ENCODE measurements at places on chromosomes 4 and X.

DNA sequence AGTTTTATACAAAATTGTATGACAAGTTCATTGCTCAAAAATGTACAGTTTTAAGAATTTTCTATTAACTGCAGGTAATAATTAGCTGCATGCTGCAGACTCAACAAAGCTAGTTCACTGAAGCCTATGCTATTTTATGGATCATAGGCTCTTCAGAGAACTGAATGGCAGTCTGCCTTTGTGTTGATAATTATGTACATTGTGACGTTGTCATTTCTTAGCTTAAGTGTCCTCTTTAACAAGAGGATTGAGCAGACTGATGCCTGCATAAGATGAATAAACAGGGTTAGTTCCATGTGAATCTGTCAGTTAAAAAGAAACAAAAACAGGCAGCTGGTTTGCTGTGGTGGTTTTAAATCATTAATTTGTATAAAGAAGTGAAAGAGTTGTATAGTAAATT is 131.0 kb downstream of the TET2 start:
- no peak for DNase-seq

DNA sequence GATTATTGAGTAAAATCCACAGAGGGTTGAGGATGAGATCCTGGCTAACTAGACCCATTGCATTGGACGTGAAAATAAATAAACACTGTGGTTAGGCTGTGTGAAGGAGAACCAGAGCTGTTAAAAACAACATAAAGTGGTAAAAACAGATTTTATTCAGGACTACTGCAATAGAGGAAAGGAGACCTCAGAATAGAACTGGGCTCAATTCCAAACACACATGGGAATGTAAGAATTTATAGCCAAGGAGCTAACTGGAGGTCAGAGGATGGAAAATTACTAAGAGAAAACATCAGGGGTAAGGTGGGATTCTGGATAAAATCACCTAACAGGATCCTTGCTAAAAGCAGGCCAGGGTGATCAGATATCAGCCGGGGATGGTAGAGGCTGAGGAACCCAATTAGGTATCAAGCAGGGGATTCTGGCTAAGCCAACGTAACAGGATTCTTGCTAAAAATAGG is 112.4 kb downstream of the RNF150 start:
- DNase-seq = no peak

DNA sequence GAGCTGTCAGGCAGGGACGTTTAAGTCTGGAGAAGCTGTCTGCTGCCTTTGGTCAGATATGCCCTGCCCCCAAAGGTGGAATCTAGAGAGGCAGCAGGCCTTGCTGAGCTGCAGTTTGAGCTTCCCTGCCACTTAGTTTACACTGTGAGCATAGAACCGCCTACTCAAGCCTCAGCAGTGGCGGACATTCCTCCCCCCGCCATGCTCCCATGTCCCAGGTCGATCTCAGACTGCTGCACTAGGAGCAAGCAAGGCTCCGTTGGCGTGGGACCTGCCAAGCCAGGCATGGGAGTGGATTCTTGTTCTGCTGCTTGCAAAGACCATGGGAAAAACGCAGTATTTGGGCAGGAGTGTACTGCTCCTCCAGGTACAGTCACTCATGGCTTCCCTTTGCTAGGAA is 24.3 kb downstream of the PLK4 start:
- DNase-seq = no peak

- no peak for DNase-seq
Measured at GRCh38 chr4:114734594-114734993, 136.0 kb downstream of the UGT8 start.

- no peak for DNase-seq
Measured at GRCh38 chr4:123869286-123870215, 473.0 kb downstream of the SPRY1 start.

- DNase-seq = no peak
Measured at GRCh38 chr4:147138171-147138570, 192.5 kb upstream of the TTC29 start.

DNA sequence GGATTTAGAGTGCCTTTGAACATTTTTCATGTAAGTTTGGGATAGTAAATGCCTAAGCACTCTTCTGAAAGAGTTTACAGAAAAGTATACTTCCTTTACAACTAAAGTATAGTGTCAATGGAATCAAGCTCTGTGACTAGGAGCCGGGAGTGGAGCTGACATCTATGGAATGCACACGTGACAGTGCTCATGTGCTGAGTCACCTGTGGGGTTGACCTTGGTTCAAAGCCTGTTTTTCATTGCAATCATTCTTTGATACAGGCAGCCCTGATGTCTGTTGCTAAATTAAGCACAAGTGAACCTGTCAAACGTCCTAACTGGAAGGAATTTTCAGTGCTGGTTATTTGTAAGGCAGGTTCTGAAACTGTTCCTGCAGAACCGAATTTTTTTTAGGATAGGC is 82.5 kb downstream of the GPAT3 start:
- DNase-seq = no peak

DNA sequence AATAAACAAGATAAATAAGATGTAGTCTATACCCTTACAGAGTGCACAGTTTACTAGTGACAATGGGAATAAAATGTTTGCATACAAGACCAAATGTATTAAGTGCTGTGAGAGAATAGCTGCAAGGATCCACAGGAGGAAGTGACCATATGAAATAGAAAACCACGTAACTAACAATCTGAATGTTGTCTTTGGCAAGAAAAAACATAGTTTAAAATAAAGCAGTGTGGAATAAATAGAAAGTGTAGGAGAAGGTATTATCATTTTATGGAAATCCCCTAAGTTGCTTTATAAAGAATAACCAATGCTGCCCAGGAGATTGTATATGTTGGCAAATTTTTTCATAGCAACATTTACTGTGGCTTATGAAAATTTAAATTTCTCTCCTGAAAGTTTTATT is 116.1 kb downstream of the PCDH7 start:
- no peak for DNase-seq

DNA sequence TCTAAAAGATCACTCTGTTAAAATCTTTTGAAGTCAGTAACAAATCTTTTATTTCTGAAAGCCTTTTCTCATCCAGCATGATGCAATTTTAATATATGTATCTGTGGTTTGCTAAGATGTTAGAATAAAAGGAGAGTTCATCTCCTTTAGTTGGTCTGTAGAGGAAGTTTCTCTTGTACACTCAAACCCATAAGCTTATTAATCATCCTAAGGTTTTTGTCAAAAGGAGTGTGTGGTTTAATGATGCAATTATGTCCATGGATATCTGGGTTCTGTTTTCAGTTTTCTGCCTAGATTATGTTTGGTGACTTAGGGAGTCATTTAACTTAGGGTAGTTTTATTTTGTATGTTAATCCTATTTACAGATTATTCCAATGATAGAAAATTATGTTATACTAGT is 52.1 kb upstream of the NDST4 start:
- no peak for DNase-seq

- no peak for DNase-seq
Measured at GRCh38 chr4:1116838-1117237, 3.5 kb upstream of the RNF212 start.

GRCh38 chrX:68185161-68185560 is 248.1 kb downstream of the OPHN1 start:
- no peak for DNase-seq

Data from T-helper 9 cell (primary cell).